ENCODE measurements at places on chromosomes 12 and 14. TPM values are rescaled to one million over a fixed set of nuclear protein-coding genes. Genes with fewer than 3 reads are reported as not detected.

DNA sequence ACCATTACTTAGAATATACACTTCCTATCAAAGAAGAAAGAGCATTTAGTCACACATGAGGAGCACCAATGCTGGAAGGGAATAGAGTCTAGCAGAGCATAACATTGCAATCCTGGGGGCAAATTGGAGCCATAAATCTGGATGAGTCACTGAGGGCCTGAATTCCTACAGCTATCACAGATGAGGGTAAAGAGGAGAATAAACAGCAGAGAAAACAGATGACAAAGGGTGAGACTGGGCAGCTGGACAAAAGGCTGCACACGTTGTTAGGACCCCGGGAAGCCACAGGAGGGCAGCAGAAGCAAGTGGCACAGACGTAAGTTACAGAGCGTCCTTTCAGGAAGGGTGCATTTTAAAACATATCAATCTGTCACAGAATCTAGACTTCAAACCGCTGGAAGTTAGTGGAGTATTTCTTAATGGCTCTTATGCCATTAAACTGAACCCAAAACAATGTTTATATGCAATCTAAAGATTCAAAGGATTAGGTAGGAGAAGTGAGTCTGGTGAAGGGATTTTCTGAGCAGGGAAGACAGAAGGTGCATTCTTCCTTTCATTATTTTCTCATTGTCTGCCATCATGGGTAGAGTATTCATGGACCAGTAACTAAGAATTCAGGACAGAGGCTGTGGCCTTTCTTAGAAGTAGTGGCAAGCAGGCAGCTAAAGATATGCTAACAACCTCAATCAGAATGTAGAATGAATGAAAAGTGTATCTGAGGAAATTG lies 159.8 kb upstream of the DAAM1 start:
- no peak overlapping the region for H3K27ac ChIP-seq
- H3K4me1 ChIP-seq = no peaks in the 10 kb centered on the region
- no peak overlapping the region for H3K4me3 ChIP-seq
- H3K36me3 ChIP-seq = no peaks in the 10 kb centered on the region
- peak; percentile 56 for DNase-seq

DNA sequence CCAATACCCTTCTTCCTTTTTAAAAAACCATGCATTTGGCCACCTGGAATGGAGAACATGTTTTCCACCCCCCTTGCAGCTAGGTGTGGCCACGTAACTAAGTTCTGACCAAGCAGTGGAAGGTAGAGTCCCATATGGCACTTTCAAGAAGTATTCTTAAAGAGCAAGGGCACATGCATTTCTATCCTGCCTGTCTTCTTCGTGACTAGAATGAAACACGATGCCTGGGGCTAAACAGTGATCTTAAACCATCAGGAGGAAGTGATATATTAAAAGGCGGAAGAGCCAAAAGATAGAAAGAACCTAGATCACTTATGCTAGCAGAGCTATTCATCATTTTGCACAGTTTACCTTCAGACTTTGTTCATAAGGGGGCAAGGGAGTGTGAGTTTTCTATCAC lies 16.0 kb upstream of the DDX11 start:
- H3K36me3 ChIP-seq = no peaks in the 10 kb centered on the region
- H3K27ac ChIP-seq = no peak overlapping the region
- no peak for DNase-seq

- peaks cover 6% of the 10 kb centered on the region for H3K4me1 ChIP-seq
- H3K36me3 ChIP-seq = no peaks in the 10 kb centered on the region
- peak overlapping the region; percentile 76 for H3K27ac ChIP-seq
These were observed 348.0 kb downstream of the RAD51B start for GRCh38 chr14:68167383-68168087.

- peak; percentile 36 for DNase-seq
- H3K36me3 ChIP-seq = no peaks in the 10 kb centered on the region
- 0 out of 2 replicates have a peak, but pooled peaks cover 2% of the 10 kb centered on the region for H3K27me3 ChIP-seq
- no peak overlapping the region for H3K27ac ChIP-seq
These were observed 37.8 kb upstream of the OR4E1 start for GRCh38 chr14:21711360-21711961.

DNA sequence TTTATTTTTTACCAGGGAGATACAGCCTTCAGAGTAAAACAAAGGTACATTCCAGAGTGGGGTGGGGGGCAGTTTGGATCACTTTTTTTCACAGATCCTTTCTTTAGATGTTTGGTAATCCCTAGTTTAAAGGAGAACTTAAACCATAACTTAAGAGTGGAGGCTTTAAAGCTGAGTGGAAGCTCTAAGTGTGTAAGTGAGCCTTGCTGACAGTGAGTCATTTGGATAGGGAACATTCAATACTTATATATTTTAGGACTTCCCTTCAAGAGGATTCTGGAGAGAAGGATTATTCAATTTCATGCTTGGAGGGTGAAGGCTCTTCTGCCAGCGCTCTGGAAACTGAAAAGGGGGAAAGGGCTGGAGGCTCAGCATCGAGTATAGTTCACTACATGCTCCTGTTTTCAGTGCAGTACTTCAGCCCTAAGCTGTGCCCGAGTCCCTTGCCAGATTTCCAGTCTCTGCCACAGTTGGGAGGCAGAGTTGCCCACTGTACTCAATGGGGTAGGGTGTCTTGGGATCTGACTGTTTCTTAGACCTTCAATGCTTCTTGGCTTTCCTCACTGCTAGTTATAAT lies 8.4 kb downstream of the PRKAG1 start:
- peaks cover 3% of the 10 kb centered on the region for H3K36me3 ChIP-seq
- no peak overlapping the region for H3K27ac ChIP-seq
- H3K27me3 ChIP-seq = no peaks in the 10 kb centered on the region
- H3K4me3 ChIP-seq = no peak overlapping the region
- DNase-seq = no peak

GRCh38 chr14:35821564-35822411 lies 4.3 kb upstream of the BRMS1L start:
- H3K4me1 ChIP-seq = no peaks in the 10 kb centered on the region
- peak; percentile 52 for DNase-seq
- no peak overlapping the region for H3K27ac ChIP-seq
- H3K36me3 ChIP-seq = no peaks in the 10 kb centered on the region
- H3K4me3 ChIP-seq = no peak overlapping the region

DNA sequence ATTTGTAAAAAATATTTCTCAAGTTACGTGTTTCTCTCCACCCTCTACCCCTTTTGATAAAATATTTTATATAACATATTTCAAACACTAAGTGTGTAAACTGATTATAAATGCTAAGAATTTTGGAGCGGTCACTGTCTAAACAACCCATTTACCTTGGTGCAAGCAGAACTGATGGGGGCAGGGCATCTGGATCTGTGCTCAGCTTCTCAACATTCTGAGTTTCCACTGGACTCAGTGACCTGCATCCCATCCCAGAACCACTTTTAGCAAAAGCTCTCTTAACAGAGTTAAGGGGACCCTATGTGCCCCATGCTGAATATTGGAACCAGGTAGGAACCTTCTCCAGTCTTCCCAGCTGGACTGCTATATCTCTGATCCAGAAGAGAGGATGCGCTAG lies 53.5 kb downstream of the CKAP4 start:
- no peaks in the 10 kb centered on the region for H3K36me3 ChIP-seq
- peaks cover 4% of the 10 kb centered on the region for H3K27me3 ChIP-seq
- DNase-seq = no peak
- no peaks in the 10 kb centered on the region for H3K4me1 ChIP-seq
- H3K27ac ChIP-seq = no peak overlapping the region

DNA sequence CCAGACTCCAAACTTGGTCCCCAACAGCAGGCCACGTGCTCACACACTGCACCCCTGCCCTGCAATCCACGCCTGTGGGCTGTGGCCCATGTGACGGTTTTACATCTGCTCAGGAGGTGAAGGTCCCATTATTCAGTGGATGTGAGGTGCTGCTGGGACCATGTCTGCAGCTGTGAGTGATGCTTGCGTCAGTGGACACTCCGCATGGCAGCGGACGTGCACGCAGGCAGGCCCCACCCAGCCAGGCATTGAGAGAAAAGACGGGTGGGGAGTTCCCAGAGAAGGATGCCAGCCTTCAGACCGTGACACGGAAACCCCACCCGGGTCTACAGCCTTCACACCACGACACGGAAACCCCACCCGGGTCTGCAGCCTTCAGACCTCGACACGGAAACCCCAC lies 67.6 kb downstream of the NOC4L start:
- H3K27ac ChIP-seq = no peak overlapping the region
- DNase-seq = no peak
- no peaks in the 10 kb centered on the region for H3K4me1 ChIP-seq
- H3K27me3 ChIP-seq = no peaks in the 10 kb centered on the region
- H3K36me3 ChIP-seq = no peaks in the 10 kb centered on the region

GRCh38 chr14:79051742-79052141 lies 881.6 kb downstream of the NRXN3 start:
- no peaks in the 10 kb centered on the region for H3K4me1 ChIP-seq
- no peak for DNase-seq
- H3K27ac ChIP-seq = no peak overlapping the region
- H3K36me3 ChIP-seq = no peaks in the 10 kb centered on the region

- no peak for DNase-seq
- H3K4me3 ChIP-seq = peak overlapping the region; percentile 85
- H3K4me1 ChIP-seq = peaks cover 33% of the 10 kb centered on the region
- H3K27me3 ChIP-seq = no peaks in the 10 kb centered on the region
- H3K36me3 ChIP-seq = peaks cover 2% of the 10 kb centered on the region
- H3K27ac ChIP-seq = no peak overlapping the region
These were observed 1.6 kb downstream of the TRAFD1 start for GRCh38 chr12:112126911-112127310.

DNA sequence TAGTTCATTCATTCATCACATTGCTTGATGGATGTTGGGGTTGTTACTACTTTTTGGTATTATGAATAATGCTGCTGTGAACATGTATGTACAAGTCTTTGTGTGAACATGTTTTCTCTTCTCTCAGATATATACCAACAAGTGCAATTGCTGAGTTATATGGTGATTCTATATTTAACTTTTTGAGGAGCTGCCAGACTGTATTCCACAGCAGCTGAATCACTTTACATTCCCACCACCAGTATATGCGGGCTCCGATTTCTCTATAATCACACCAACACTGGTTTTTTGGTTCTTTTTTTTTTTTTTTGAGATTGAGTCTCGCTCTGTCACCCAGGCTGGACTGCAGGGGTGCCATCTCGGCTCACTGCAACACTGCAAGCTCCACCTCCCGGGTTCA lies 22.2 kb upstream of the PLEKHG6 start:
- H3K4me3 ChIP-seq = no peak overlapping the region
- no peak overlapping the region for H3K27ac ChIP-seq
- peaks cover 3% of the 10 kb centered on the region for H3K4me1 ChIP-seq
- DNase-seq = no peak

DNA sequence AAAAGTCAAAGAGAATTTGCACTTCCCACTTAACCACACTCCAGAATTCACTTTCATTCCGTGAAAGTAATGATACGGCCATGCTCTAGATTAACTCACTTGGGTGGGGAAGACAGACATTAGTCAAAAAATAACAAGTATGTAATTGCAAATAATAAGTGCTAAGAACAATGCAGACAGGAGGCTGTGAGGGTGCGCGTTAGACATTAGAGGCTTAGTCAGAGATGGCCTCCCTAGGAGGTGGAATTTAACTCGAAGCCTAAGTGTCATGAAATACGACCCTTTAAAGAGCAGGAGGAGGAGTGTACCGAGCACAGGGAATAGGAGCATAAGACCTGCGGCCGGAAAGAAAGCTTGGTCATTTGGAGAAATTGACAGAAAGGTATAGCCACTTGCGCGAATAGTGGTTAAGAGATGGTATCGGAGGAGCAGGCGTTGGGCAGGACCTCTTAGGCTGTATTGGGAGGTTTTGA lies 628 bp downstream of the SNRPF start:
- H3K4me1 ChIP-seq = peaks cover 9% of the 10 kb centered on the region
- no peak for DNase-seq
- peak overlapping the region; percentile 96 for H3K4me3 ChIP-seq
- peak overlapping the region; percentile 96 for H3K27ac ChIP-seq

DNA sequence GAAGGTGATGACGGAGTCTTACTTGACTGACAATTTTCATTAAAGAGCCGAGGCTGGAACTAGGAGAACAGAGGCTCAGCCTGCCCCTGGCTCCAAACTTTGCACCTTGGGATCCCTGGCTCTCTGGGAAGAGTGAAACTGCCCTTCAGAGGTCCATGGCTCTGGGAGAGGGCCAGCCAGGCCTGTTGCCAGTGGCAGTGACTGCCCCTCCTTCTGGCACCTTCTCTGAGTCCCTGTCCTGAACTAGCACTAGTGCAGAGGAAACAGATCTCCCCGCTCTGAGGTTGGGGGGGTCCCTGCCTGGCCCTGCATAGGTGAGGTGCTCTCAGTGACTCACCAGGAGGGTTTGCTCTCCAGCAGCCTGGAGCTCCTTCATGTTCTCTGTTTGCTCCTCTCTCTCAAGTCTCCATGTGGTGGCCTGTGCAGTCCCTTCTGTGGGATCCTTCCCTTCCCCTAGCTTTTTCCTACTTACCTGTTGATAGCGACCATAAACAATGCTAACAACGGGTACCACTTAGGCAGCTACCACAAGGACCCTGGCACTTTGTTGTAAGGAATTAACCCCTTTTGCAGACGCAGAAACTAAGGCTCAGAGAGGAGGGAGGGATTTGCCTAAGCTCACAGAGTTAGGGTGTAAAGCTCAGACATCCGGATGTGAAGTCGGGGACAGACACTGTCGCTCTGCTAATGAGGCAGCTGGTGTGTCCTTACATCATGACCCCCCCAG lies 22.4 kb downstream of the FAM222A start:
- H3K4me3 ChIP-seq = no peak overlapping the region
- no peak overlapping the region for H3K27ac ChIP-seq
- no peaks in the 10 kb centered on the region for H3K27me3 ChIP-seq
- no peaks in the 10 kb centered on the region for H3K4me1 ChIP-seq
- DNase-seq = no peak

- no peak for DNase-seq
- H3K4me1 ChIP-seq = peaks cover 3% of the 10 kb centered on the region
- H3K27me3 ChIP-seq = no peaks in the 10 kb centered on the region
These were observed 31.7 kb upstream of the INF2 start for GRCh38 chr14:104657563-104658324.

DNA sequence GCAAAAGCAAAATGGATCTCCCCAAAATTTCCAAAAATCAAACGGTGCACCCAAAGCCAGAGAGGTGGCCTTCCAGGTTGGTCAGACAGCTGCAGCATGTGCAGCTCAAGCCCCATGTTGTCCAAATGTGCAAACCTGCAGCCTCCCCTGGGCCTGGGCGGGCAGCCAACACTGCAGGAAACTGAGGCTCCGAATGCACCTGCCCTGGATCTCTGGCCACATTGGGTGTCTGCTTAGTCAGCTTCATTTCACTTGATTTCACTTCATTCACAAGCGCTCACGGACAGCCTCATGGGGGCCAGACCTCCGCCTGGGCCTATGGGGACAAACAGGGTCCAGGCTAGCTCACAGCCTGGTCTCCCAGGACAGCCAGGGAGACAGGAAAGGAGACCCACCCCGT lies 59.8 kb downstream of the BCL11B start:
- no peak overlapping the region for H3K27ac ChIP-seq
- no peaks in the 10 kb centered on the region for H3K36me3 ChIP-seq
- no peak overlapping the region for H3K4me3 ChIP-seq
- H3K4me1 ChIP-seq = no peaks in the 10 kb centered on the region
- H3K27me3 ChIP-seq = no peaks in the 10 kb centered on the region

Gene C12orf57
- total RNA-seq = 126 TPM

Gene RPL36AL
- total RNA-seq = 136 TPM

Gene NR4A1
- total RNA-seq = 2.0 TPM

Gene SOCS4
- 19.9 TPM for total RNA-seq

Gene FGF6
- not detected for total RNA-seq

Gene TAS2R7
- not detected for total RNA-seq

Gene P2RX2
- 1.2 TPM for total RNA-seq

Gene SMIM41
- total RNA-seq = not detected

Gene RNASE2
- total RNA-seq = not detected

All from Panc1 (cell line).